Lung (tissue), 17 donors: ENCODE measurements at places on chromosomes 12 and 14. TPM values are rescaled to one million over a fixed set of nuclear protein-coding genes. Genes with fewer than 3 reads are reported as not detected.

- no peaks in the 10 kb centered on the region for H3K36me3 ChIP-seq
- no peaks in the 10 kb centered on the region for H3K4me1 ChIP-seq
- no peak overlapping the region for H3K4me3 ChIP-seq
- no peak for DNase-seq
- H3K27ac ChIP-seq: no peak overlapping the region
Measured at GRCh38 chr12:109817627-109818231, 15.5 kb downstream of the TRPV4 start.

Gene CCDC197
- polyA plus RNA-seq: not detected

- H3K27ac ChIP-seq: no peak overlapping the region
- peaks cover 6% of the 10 kb centered on the region for H3K36me3 ChIP-seq
- no peak overlapping the region for H3K4me3 ChIP-seq
- H3K4me1 ChIP-seq: no peaks in the 10 kb centered on the region
- peak; percentile 23 for DNase-seq
Measured at GRCh38 chr12:106329231-106329982, 26.9 kb downstream of the TCP11L2 start.

Gene C12orf60
- polyA plus RNA-seq: 0.71 TPM

- DNase-seq: peak; percentile 86
- H3K27me3 ChIP-seq: no peaks in the 10 kb centered on the region
- no peaks in the 10 kb centered on the region for H3K4me1 ChIP-seq
- no peaks in the 10 kb centered on the region for H3K36me3 ChIP-seq
Measured at GRCh38 chr12:64890873-64891468, 66.5 kb downstream of the TBC1D30 start.

DNA sequence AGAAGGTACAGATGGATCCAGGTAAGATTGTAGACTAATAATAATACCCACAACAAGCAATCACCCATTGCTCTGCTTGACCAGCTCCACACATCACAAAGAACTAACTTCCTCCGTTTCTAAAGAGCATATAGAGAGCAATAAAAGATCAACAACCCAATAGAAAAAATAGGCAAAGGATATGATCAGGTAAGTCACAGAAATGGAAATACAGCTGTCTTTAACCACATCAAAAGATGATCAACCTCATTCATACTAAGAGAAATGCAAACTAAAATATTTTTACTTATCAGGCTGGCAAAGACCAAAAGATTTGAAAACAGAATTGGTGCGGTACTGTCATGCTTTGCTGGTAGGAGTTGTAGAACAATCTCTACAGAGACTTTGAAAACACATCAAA, 8.9 kb downstream of the C2CD5 start:
- peaks cover 9% of the 10 kb centered on the region for H3K4me1 ChIP-seq
- H3K4me3 ChIP-seq: no peak overlapping the region
- DNase-seq: no peak
- H3K27me3 ChIP-seq: no peaks in the 10 kb centered on the region
- no peak overlapping the region for H3K27ac ChIP-seq
